Anterior cingulate cortex (tissue), 58 donors: ENCODE measurements at places on chromosomes 3 and 15.
A peak's percentile ranks its signal among the peaks of the same experiment; 100 is the strongest.

DNA sequence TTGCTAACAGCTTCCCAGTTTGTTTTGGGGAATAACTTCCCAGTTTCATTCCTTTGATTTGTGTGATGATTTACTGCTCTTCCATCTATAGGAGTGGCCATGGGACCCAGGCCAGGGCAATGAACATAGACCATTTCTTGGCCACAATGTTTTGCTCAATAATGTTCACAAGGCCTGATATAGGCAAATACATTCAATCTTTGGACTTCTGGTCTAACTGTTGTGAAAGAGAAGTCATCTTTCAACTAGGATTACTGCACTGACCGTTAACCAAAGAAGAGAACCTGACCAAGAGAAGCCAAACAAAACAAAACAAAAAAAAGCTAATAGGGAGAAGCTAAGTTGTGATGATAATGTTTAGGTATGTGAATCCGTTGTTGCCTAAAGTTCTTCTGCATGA is 221.8 kb upstream of the SUCLG2 start:
- no peak for DNase-seq

DNA sequence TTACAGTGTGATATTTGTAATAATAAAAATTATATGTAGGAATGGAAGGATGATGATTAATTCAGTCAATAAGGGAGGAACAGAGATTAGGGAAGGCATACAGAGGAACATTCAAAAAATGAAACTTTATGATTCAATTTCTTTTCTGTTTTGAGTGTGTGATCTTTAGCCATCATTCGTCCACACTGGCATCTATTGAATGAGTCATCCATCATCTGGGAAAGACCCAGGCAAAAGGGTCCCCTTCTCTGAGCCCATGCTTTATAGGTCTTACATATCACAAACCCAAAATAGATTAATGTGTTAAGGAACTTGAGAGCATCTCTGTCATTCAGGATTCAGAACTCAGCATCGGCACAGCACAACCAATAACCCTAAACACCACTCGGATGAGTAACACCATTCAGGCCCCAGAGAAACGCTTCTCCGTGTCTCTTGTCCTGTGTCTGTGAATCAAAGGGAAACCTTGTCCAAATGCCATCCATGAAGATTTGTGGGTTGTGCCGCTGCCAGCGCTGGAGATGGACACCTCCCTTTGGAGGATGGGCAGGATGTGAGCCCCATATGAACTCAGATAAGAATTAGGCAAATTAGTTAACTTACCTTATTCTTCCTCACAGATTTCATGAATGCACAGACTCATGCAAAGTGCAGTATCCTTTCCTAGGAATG is 21.7 kb upstream of the TPM1 start:
- no peak for DNase-seq

DNA sequence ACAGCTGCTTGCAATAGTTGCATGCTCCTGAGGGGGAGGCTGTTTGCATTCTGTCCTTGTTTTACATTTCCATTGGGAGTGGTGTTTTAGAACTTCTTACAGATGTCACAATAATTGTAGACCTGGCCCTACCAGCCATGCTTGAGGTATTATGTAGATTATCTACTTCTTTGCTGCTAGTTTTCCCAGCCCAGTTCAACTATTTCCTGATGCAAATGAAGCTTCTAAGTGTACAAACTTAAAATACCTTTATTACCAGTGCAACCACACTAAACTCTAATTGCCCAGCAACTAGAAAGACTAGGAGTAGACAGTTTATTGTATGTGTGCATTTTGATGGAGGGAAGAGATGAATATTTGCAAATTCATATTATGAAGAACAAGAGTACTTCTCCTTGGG is 104.9 kb upstream of the MYZAP start:
- no peak for DNase-seq

- no peak for DNase-seq
Measured at GRCh38 chr15:72824112-72824511, 40.6 kb upstream of the ADPGK start.

DNA sequence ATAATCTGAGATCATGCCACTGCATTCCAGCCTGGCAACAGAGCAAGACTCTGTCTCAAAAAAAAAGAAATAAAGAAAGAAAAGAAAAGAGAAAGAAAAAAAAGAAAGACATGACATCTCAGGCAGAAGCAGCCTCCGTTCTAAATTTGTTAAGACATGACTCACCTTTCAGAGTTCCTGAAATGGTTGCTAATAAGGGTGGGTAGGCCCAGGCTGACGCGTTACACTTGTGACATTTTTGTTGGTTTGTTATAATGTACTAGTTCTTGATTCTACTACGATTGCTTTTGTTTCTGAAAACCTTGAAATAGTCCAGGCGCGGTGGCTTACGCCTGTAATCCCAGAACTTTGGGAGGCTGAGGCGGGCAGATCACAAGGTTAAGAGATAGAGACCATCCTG is 21.0 kb downstream of the SLC25A20 start:
- no peak for DNase-seq

DNA sequence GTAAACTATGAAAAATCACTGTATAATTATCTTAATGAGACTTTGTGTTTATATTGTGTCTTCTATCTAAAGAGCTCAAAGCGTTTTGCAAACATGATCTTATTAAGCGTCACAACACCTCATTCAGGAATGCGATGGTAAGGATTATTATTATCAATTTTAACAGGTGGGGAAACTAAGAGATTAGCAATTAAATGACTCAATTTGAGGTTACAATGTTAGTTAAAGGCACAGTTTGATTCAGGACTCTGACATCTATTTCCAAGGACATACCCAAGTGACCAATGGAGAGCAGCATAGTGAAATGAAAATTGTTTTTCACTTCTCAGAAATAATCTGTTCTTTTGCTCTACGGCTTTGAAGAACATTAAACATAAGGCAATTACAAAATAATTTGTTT is 74.6 kb downstream of the FMN1 start:
- no peak for DNase-seq

DNA sequence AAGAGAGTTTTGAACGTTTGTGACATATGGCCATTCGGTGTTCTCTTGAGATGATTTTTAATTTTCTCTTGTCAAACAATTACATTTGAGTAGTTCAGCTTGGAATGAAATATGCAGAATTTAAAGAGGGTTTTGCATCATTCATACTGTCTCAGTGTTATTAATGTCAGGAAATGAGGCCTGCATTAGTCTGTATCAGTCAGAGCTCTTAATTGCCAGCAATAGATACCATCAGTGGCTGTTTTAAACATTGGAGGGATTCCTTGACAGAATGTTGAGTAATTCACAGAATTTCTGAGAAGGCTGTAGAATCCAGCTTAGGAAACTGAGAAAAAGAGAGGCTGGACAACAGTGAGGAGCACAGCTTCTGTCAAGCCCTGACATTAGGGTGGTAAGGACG is 722.0 kb downstream of the NR2F2 start:
- DNase-seq: no peak

DNA sequence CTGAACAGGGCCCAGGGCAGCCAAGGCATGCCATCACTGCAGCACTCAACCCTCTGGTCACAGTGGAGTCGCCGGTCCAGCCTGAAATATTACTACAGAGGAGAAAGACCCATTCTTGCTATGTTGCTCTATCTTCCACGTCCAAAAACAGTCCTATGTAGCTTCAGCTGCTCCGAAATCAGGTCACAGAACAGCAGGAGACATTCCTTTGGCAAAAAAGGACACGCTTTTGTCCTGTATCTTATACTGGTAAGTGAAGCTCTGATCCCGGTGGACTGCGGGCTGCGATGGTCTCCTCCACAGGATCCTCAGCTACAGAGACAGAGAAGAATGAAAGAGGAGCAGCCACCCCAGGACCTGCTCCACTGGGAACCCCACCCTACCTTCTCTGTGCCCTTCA is 17.6 kb downstream of the ELP6 start:
- no peak for DNase-seq

DNA sequence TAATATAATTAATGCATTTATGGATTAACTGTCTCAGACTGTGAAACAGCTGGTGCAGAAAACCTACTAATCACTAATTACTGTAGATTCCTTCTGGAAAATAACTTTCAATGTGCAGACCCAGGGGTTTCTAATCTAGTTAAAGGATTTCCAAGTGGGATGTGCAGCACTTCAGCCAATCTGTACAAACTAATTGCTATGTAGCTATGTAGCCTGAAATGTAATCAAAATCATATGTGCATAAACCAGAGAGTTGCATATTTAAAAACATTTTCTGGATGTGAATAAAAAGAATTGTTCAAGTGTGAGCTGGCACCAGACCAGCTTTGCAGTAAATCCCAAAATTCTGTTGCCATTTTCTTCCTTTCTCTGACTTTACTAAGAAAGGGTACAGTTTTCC is 127.5 kb upstream of the CD96 start:
- DNase-seq: no peak

DNA sequence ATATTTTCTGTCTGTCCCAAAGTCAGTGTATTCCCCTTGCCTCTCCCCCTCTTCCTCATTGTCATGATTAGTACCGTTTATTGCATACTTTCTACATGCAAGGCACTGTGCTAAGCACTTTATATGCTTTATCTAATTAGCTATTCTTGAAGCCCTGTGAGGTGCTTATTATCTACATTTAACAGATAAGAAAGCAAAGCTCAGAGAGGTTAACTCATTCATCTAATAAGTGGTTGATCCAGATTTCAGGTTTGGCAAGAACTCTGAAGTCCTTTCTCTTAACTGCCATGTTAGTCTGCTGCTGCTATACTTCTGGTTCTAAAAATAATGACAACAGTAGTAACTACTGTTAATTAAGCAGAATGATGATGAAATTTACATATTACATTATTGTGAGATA is 13.5 kb downstream of the IQGAP1 start:
- no peak for DNase-seq

DNA sequence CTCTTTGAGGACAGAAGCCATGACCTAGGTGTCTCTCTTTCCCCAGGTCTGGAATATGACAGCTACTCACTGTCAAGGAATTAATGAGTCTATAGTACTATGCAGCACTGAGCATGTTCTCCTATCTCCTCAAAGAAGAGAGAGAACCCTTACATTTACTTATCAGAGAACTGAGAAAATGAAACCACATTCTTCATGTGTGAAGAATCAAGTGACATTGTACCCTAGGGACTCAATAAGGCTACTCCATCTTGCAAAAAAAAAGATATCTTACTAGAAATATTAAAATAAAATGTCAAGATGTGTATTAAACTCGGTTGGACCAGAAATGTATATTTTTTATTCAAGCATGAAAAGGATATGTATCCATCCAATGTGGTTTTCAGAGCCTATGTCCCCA is 133.2 kb upstream of the COL8A1 start:
- no peak for DNase-seq

- peak; percentile 79 for DNase-seq
Measured at GRCh38 chr3:11059090-11059798, 66.7 kb downstream of the SLC6A1 start.
